ENCODE measurements at places on chromosomes 13 and 19.

DNA sequence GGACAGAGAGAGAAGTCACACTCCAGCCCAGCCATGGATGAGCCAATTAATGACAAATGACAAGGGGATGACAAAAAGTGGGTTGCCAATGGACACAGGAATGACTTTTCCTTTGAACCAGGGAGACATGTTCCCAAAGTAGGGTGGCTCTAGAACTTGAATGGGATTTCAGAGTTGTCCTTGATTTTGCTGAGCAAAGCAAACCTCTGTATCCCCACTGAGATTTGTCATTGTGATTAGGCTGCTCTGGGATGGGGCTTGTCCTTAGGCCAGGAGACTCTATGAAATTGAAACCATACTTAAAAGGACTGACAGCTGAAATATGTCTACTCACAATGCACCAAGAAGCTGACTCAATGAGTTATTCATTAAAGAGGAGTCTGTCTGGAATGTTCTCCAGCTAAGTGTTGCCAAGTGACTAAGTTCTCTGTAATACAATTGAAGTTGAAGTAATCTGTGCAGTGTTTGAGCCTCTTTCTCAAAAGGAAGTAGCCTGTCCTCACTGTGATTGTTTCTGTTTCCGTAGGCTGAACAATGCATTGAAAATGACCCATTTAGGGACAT lies 69.0 kb upstream of the PCDH9 start:
- DNase-seq: no peak
- H3K4me1 ChIP-seq: no peaks in the 10 kb centered on the region
- H3K4me3 ChIP-seq: no peak overlapping the region
- H3K36me3 ChIP-seq: no peaks in the 10 kb centered on the region
- H3K27ac ChIP-seq: no peak overlapping the region

GRCh38 chr13:35500144-35500543 lies 23.7 kb upstream of the MAB21L1 start:
- H3K4me1 ChIP-seq: no peaks in the 10 kb centered on the region
- no peaks in the 10 kb centered on the region for H3K27me3 ChIP-seq
- H3K36me3 ChIP-seq: no peaks in the 10 kb centered on the region
- DNase-seq: no peak

DNA sequence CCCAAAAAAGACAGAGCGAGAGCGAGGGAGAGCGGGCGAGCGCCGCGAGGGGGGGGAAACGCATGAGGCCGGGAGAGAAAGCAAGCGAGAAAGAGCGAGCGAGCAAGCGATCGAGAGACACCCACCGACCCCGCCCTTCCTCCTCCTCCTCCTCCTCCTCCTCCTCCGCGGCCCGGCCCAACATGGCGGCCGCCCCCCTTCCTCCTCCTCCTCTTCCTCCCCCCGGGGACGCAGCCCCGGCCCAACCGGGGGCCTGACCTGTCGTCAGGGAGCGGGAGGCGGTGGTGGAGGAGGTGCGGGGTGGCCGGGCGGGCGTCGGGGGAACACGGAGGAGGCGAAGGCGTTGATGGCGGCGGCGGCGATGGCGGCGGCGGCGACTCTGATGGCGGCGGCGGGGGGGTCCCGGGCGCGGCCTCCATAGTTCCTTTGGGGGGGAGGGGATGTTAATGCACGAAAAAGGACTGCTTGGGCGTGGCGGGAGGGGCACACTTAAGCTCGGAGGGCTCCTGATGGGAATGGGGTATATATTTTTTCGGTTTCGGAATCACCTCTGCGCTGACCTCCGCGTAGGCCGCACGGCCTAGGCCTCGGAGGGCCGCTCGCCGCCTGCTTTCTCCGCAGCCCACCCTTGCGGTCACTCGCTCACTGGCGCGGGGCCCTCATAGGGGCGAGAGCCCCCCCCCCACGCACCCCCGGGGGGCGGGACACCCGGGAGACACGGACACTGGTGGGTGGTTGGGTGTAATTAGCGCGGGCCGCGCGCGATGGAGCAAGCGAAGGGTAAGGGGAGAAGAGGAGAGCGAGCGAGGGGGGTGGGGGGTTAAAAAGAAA lies 1.2 kb downstream of the ZC3H4 start:
- peak overlapping the region; percentile 83 for H3K4me3 ChIP-seq
- H3K27me3 ChIP-seq: no peaks in the 10 kb centered on the region
- H3K36me3 ChIP-seq: no peaks in the 10 kb centered on the region
- H3K27ac ChIP-seq: peak overlapping the region; percentile 99

GRCh38 chr19:5309438-5310204 lies 31.0 kb downstream of the PTPRS start:
- DNase-seq: no peak
- H3K27me3 ChIP-seq: no peaks in the 10 kb centered on the region
- H3K36me3 ChIP-seq: no peaks in the 10 kb centered on the region
- H3K4me3 ChIP-seq: no peak overlapping the region
- peak overlapping the region; percentile 89 for H3K27ac ChIP-seq

DNA sequence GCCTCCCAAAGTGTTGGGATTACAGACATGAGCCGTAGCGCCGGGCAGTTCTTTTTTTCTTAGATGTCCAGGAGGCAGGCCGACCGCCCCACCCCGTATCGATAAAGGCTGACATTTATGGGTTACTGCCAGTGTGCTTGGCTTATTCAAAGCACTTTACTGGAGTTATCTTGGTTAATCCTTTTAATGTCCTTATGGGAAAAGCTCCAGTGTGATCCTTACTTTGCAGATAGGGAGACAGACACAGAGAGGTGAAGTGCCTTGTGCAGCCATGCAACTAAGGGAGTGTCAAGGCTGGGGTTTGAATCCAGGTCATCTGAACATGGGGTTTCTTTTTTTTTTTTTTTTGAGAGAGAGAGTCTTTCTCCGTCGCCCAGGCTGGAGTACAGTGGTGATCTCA lies 19.2 kb downstream of the NCAN start:
- H3K4me1 ChIP-seq: no peaks in the 10 kb centered on the region
- peaks cover 32% of the 10 kb centered on the region for H3K27me3 ChIP-seq
- no peaks in the 10 kb centered on the region for H3K36me3 ChIP-seq
- no peak overlapping the region for H3K4me3 ChIP-seq
- DNase-seq: no peak

- H3K27me3 ChIP-seq: no peaks in the 10 kb centered on the region
- H3K4me3 ChIP-seq: no peak overlapping the region
- DNase-seq: no peak
- no peak overlapping the region for H3K27ac ChIP-seq
These were observed 93.8 kb upstream of the ARHGEF7 start for GRCh38 chr13:111021270-111021669.

DNA sequence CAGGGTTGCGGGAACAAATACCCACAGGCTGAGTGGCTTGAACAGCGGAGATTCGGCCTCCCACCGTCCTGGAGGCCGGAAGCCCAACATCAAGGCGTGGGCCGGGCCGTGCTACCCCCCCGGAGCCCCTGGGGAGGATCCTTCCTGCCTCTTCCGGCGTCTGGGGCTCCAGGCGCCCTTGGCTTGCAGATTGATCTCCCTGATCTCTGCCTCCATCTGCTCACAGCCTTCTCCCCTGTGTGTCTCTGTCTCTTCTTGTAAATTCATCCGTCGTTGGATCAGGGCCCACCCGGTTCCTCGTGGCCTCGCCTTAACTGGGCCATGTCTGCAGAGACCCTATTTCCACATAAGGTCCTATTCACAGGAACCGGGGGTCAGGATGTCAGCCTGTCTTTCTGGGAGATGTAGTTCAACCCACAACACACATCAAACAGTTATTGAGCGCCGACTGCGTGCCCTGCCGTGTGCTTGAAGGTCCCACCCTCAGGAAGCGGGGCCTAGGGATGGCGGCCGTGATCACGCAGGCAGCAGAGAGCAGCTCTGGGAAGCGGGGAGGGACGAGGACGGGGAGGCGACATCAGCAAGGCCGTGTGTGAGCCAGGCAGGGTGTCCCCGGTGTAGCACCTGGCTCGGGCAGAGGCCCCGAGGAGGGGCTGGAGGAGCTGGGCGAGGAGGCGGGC lies 21.3 kb downstream of the HCN2 start:
- H3K27ac ChIP-seq: no peak overlapping the region
- DNase-seq: no peak
- H3K36me3 ChIP-seq: no peaks in the 10 kb centered on the region
- peaks cover 24% of the 10 kb centered on the region for H3K27me3 ChIP-seq

Measured in tibial artery (tissue), 4 donors.